ENCODE measurements at places on chromosomes 13 and 19. TPM values are rescaled to one million over a fixed set of nuclear protein-coding genes. Genes with fewer than 3 reads are reported as not detected.

Gene ICAM5
- total RNA-seq = 4.3 TPM

Gene PTPRH
- total RNA-seq = 6.9 TPM

Gene RFPL4AL1
- not detected for total RNA-seq

Gene TGFBR3L
- total RNA-seq = not detected

Gene CNFN
- total RNA-seq = not detected

Gene RXFP2
- not detected for total RNA-seq

Gene KLK13
- not detected for total RNA-seq

Gene NKPD1
- total RNA-seq = not detected

Gene KLK1
- total RNA-seq = not detected

Gene COL5A3
- total RNA-seq = 0.53 TPM

Gene MAST1
- total RNA-seq = 1.4 TPM

Gene OVOL3
- total RNA-seq = not detected

Gene SSC5D
- 2.3 TPM for total RNA-seq

Gene GZMM
- not detected for total RNA-seq

Gene ZNF177
- 0.71 TPM for total RNA-seq

Gene STARD13
- 25.9 TPM for total RNA-seq

Gene PEAK3
- total RNA-seq = not detected

Gene CCDC169
- total RNA-seq = 6.2 TPM

Gene CEACAM6
- not detected for total RNA-seq

Gene PCDH17
- total RNA-seq = not detected

Gene OR7A5
- not detected for total RNA-seq

Gene FFAR1
- total RNA-seq = not detected

Gene TRAPPC2B
- 23.2 TPM for total RNA-seq

Gene CYSLTR2
- not detected for total RNA-seq

Gene GAS6
- 209 TPM for total RNA-seq

Gene ZNF230
- total RNA-seq = 1.9 TPM

Gene KCTD4
- not detected for total RNA-seq

Gene CYP4F2
- not detected for total RNA-seq

Gene REXO1
- 8.0 TPM for total RNA-seq

Gene CCNA1
- 2.1 TPM for total RNA-seq

Gene AP1M2
- 14.4 TPM for total RNA-seq

Gene TMEM147
- total RNA-seq = 116 TPM

Gene TLE6
- total RNA-seq = 3.7 TPM

Gene BRSK1
- total RNA-seq = 4.3 TPM

All from myometrial cell (primary cell).